ENCODE measurements at places on chromosomes 11 and 22.

DNA sequence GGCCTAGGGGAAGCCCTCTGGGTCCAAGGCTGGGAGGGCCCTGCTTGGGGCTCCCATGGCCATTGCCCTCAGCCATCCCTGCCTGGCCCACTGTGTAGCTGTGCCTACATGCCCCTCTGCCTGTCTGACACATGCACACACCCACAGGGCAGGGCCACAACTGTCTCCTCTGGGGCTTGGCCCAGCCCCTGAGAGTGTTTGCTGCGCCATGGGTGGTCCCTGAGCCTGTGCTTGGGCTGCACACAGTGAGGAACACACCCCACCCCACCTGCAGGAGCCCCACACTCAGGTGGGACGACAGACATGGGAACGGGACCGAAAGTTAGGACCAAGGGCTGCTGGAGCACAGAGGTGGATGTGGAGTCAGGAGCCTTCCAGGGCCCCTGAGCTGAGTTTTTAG lies 489.5 kb downstream of the TBC1D22A start:
- no peak for DNase-seq

GRCh38 chr11:112777283-112777751 lies 183.9 kb upstream of the NCAM1 start:
- no peak for DNase-seq

DNA sequence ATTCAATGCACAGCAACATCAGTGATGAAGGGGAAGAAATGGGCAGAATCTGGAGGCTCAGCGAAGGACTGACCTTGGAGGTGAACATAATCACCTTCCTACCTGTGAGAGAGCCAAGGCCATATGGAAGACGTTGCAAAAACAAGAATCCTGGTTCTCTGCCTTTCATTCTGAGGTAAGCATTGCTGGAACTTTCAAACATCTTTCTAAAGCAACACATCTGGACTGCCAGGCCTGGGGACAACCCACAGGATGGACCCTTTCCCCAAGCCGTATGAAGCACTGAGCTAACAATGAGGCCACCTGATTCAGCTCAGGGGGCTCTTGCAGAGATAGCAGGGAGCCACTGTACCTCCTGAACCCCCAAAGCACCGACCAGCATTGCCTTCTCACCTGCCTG lies 70.5 kb downstream of the ETS1 start:
- no peak for DNase-seq

DNA sequence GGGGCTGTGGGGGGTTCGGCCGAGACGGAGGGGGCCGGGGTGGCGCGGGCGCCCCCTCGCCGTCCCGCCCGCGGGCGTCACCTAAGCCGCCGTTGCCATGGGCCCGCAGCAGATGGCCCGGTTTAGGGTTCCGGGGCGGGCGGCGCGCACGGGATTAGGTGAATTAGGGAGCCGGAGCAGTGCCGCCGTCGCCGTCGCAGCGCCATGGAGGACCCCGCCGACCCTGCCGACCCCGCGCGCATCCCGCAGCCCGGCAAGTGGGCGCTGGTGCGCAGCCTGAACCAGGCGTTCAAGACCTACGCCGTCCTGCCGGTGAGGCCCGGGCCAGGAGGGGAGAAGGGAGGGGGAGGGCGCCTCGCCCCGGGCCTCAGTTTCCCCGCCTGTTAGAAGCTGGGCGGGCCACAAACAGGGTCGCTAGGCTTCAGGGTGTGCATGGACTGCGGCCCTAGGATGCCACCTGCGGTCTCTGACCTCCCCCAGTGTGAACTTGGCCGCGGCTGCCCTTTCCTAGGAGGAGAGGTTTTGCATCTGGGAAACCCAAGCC lies 10.1 kb downstream of the MYO7A start:
- DNase-seq, result no peak

GRCh38 chr11:12121517-12121916 lies 11.1 kb downstream of the MICAL2 start:
- no peak for DNase-seq

GRCh38 chr11:45649544-45650165 lies 15.8 kb downstream of the CHST1 start:
- no peak for DNase-seq

GRCh38 chr11:78460471-78460870 lies 42.9 kb upstream of the GAB2 start:
- DNase-seq, result no peak

GRCh38 chr11:73384531-73384871 lies 8.3 kb downstream of the RELT start:
- DNase-seq, result no peak

DNA sequence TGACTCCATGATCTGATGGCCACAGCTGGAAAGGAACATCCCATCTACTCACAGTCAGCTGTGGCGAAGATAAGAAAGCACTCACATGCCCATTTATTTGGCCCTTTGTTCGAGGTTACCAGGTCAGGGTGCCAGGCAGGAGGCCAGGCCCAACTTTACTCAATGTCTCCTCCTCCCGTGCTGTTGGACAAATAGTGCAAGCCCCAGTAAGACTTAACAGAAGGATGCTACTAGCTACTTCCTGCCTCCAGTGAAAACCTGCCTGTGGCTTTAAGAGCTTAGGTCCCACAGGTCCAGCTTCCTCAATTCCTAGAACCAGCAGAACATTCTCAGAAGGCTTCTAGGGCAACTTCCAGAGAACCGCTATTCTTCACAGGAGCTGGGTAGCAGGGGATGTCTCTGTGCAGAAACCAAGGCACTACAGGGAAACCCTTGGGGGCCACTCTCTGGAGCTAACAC lies 12.9 kb upstream of the CRY2 start:
- DNase-seq, result no peak

GRCh38 chr22:45562537-45563361 lies 60.1 kb downstream of the FBLN1 start:
- no peak for DNase-seq

GRCh38 chr22:50561401-50562358 lies 1.0 kb downstream of the SYCE3 start:
- DNase-seq, result no peak

DNA sequence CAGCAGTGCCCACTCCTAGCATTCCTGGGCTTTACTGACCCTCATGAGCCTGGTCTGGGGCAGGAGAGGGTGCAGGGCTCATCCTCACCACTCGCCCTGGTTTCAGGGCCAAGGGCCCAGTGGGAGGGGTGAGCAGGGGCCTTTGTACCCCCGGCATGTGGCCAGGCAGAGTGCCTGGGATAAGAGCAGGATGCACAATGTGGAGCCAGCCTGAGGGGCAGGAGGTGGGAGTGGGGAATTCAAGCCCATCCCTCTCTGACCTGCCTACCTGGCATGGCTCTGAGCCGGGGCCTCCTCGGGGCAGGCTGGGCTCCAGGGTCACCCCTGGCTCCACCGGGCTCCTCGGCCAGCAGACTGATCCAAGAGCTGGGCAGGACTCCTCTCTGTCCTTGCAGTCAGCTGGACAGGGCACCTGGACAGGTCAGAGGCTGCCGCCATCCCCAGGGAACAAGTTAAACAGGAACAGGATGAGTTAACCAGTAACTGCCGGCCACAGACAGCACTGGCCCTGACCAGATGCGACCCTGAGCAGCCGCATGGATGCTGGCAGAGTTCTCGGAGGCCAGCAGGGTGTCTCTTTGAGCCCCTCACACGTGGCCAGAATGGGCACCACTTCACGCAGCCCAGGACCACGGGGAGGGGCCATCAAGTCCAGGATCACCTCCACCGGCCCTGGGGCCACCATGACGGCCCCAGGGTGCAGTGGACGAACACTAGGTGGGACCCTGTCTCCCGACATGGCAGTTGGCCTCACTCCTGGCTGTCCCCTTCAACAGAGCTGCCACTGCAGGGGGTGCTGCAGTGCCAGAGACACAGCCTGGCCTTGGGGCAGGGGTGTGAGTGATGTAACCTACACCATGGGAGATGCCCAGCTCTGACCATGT lies 5.0 kb downstream of the SIGIRR start:
- DNase-seq, result no peak

DNA sequence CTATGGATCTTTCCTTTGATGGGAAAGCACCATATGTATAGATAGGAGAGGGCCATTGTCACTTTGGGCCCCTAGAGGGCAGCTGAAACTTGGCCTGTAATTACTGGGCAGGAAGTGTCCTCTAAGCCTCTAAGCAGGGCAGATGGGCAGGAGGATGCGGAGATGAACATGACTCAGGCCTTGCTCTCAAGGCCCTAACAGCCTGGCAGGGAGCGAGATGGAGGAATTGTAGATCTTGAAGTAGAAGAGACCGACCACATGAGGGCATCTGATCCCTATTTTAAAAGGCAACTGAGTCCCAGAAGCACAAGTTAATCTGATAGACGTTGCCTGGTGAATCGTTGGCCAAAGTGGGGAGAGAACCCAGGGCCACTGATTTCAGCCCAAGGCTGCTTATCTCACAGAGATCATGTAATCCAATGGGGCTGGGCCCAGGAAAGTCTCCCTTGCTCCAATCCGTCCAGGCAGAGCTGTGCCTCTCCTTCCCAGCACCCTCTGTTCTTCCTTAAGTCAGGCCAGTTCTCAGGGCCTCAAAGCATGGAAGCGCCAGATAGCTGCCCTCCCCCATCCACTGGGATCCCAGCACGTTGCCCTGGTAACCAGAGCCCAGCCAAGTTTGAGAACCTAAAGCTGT lies 2.5 kb upstream of the SEPTIN3 start:
- no peak for DNase-seq

DNA sequence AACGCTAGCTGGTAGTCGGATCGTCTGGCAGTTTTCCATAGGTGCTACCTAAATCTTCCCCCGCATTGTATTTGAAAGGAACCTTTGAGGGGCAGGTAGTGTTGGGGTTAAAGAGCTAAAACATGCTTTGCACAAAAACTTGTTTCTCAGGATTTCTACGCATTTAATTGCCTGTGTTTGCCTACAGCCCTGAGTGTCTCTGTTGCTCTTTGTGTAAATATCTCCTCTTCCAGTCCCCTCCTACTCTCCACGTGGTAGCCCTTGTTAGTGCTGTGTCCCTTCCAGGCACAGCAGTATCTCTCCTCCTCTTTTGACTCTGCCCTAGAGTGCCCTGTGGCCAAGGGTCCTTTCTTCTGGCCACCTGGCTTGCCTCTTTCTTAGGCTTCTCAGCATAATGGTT lies 81.7 kb downstream of the BARX2 start:
- no peak for DNase-seq

GRCh38 chr11:3166268-3167142 lies 1.4 kb upstream of the OSBPL5 start:
- DNase-seq, result no peak

DNA sequence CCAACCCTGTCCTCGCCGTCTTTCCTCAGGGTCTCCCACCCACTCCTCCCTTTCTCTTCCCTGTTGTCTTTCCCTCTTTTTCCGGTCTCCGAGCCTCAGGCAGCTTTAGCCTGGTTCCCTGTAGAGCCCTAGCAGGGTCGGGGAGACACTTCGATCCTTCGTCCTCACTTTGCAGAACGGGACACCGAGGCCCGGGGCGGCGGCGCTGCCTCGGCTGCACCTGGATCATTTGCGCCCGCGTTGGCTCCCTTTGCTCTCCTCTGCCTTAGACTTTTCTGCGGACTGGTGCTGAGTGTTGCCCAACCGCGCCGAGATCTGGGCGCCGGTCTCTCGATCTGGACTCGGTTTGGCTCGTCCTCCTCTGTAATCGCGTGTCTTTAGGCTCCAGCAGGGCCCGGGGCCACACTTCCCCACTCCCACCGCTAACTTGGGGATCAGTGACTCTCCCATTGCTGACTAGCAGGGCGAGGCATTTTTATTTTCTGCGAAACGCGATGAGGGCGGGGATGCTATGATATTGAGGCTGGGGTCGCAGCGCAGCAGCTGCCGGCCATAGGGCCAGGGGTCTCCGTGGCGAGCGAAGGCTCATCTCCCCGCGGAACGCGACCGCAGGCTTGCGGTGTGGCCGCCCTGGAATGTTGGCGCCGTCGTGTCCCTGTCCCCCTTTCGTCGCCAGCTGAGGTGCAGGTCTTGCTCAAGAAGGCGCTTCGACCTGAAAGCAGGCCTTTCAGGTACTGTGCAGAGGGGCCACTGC lies 1.6 kb upstream of the E2F8 start:
- no peak for DNase-seq

DNA sequence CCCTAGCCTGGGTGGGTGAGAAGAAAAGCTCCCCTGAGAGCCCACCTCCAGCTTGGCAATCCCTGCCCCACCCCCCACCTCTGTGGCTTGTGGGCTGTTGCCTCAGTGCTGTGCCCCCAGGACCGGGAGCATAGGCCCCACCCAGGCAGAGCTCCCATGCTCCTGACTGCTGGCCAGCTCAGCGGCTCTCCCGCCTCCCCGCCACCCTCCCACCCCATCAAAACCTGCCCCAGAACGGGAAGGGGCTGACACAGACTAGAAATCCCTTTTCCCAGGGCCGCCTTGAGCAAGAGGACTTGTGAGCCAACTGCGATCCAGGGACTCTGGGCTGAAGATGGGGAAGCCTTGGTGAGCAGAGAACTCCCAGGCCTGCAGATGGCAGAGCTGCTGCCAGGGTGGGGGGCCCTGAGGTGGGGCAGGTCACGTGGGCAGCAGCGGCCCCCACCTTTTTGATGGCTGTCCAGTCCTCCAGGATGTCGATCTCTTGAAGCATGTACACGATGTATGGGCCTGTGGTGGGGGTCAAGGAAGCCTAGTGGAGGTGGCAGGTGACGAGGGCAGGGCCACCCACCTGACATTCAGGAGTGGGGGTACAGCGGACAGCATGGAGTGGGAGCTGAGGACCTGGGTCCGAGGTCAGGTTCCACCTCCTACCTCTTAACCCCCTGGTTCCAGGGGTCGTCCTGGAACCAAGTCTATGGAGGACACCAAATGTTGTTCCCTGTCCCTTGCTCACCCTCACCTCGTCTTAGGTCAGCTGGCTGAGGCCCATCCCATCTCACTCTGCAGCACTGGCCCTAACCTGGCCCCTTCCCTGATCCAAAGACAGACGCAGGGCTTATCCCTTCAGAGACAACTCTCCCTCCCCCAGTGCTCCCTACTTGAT lies 2.3 kb upstream of the RIN1 start:
- DNase-seq, result no peak

DNA sequence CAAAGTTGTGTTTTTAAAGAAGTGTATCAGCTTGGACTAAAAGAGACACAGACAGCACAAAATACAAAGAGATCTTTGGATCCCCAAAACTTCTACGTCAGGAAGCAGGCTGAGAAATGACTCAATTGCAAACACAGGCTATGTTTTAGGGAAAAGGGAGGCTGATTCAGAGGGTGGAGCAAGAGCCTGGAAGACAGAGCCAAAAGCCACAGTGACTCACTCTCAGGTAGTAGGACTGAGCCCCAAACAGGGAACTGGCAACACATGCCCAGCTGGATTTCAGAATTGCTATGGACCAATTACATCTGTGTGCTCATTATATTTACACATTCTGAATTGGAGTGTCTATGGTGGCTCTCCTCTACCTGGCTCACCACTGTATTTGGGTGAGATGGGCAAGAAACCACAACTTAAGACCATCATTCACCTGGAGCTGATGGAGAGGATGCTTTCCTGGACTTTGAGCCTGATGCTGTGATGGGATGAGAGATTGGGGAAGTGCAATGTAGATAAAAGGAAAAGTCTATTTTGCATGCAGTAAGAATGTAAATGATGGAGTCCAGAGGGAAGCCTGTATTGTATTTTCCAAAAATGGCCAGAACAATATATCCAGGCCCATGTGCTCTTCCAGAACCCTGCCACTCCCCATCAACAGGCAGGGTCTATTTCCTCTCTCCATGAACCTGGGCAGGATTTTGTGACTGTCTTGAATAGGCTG lies 20.8 kb upstream of the LINC01488 start:
- no peak for DNase-seq

- DNase-seq, result no peak
Observed at GRCh38 chr11:95991545-95991944, 67.6 kb upstream of the MTMR2 start.

Measured in iPS DF 6.9 (cell line).